Gastroesophageal sphincter (tissue), 4 donors: ENCODE measurements at places on chromosomes 7 and 10.

DNA sequence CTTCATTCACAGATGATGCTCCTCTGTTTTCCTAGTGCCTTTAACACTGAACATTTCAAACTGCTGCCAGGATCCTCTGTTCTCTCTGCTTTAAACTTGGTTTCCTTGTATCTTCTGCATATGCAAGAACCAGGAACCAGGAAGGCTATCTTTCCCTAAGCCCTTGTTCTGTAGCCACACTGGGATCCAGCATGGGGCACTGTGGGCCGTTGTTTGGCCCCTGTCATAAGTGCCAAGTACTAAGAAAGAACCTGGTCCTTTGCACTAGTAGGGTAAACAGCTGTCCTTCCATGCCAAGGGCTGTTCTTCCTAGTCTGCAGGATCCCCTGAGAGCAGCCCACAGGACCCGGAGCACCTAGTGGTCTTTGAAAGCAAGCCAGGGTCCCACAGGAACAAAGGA is 49.0 kb upstream of the TRIM8 start:
- ATAC-seq: no peak

DNA sequence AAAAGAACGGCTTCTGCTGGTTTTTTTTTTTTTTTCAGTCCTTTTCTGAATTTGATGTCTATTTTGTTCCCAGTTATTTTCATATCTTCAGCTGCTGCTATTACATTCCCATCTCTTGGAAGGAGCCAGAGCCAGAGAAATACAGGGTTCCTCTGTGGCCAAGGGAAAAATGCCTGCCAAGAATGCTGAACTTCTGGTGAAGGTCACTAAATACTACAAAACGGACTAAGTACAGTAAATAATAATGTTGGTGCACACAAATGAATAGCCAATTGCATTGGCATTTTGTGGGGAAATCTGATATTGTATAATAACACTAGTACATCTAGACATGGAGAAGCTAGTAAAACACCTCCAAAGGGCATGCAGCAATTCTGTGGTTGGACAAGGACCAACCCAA is 56.3 kb upstream of the ZEB1 start:
- ATAC-seq: no peak

- ATAC-seq: peak; percentile 32
These were observed 108.7 kb downstream of the TCF7L2 start for GRCh38 chr10:113058523-113059370.

GRCh38 chr7:30329716-30330115 is 45.3 kb downstream of the ZNRF2 start:
- no peak for ATAC-seq

- ATAC-seq: no peak
These were observed 6.6 kb downstream of the CPA2 start for GRCh38 chr7:130273081-130273932.
